ENCODE measurements at places on chromosomes 12 and 14.
A peak's percentile ranks its signal among the peaks of the same experiment; 100 is the strongest.

GRCh38 chr12:112149596-112149995, 24.2 kb downstream of the TRAFD1 start:
- no peak for DNase-seq

DNA sequence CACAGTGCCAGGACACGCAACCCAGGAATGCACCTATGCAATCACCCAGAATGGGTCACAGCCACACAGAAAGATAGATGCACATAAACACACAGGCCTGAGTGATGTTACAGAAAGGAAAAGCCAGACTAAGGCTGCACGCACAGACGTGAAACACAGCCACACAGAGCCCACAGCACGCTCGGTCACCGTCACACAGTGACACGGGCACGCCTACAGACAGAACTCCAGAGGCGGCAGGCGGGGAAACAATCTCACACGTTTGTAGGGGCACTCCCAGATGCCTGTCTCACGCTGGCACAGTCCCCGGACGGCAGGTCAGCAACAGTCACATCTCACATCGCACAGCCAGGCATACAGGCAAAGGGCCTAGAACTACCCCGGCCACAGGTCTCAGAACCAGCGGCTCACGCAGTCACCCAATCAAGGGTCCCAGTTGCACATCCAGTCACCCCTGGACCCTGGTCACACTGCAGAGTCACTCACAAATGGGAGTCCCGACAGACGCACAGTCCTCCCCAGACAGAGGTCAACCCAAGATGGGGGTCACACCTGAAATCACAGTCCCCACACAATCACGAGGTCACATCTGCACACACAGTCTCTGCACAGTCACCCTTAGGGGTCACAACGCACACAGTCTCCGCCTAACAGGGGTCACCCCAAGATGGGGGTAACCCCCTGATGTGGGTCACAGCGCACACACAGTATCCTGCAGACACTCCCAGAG, 790 bp downstream of the SSH1 start:
- peak; percentile 31 for DNase-seq

DNA sequence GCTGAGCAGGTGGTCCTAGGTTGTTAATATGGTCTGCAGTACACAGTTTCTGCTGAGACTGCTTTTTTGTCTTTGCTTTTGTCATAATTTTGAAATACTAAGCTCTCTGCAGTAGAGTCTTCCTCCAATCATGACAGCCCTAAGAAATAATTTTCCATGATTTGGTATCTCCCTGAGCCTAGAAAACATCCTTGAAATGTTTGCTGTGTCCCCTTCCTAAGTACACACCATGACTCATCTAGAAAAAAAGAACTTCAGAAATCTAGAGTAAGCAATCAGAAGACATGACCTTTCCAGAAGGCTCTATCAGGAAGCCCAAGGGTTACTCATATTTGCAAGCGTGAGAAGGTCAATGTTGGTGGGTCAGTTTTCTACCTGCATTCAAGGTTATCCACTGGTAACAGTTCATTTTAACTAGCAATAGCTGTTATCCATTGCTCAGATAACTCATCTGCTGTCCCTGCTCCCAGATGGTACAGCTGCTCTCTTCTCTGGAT, 16.4 kb downstream of the DAD1 start:
- no peak for DNase-seq

DNA sequence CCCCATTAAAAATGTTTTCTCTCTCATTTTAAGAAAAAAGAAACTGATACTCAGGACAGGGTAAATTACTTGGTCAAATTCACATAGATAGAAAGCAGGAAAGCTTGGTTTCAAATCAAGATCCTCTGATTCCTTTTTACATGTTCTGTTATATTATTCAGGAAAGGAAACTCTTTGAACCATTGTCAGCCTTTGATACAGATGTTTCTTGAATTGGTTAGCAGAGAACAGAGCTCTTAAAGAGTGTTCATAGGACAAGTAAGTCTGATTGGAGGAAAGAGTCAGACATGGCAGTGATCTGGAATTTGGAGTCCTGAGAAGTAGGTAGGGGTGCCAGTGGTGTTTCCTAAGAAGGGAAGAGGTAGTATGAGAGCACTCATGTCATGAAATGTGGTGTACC, 165.2 kb upstream of the BCL2L14 start:
- no peak for DNase-seq

DNA sequence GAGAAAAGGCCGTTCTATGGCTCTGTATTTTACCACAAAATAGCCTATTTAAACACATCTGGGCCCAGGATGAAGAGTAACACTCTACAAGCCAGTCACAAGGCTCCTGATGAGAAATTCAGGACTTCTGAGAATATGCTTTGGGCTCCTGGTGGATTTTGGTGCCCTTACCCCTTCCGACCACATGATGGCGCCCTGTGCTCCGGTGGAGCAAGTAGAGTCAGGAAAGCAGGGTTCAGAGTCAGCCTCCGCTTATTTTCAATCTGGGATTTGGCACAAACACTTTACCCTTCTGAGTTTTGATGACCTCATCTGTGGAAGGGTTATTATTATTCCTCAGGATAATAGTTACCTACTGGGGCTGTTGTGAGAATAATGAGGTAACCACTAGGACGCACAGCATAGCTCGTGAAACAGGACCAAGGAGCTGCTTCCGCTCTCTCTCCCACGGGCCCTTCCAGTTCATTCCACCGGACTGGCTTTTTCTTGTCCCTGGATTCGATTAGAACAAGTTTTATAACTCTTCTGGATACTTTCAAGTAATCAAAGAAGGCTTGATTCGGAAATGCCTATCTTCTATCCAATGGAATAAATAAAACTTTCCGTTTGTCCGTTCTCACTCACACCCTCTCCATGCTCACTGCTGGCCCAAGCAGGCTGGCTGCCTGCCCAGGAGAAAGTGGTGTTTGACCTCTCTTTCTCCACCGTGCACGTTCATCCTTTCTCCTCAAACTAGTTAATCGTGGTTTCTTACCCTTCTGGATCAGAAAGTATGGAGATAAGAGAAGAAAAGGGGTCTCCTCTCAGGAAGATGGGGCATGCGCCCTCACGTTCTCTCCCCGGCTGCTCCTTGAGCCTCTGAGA, 104.6 kb downstream of the GALC start:
- no peak for DNase-seq

- DNase-seq, result no peak
Measured at GRCh38 chr14:98803196-98803595, 468.8 kb downstream of the BCL11B start.

DNA sequence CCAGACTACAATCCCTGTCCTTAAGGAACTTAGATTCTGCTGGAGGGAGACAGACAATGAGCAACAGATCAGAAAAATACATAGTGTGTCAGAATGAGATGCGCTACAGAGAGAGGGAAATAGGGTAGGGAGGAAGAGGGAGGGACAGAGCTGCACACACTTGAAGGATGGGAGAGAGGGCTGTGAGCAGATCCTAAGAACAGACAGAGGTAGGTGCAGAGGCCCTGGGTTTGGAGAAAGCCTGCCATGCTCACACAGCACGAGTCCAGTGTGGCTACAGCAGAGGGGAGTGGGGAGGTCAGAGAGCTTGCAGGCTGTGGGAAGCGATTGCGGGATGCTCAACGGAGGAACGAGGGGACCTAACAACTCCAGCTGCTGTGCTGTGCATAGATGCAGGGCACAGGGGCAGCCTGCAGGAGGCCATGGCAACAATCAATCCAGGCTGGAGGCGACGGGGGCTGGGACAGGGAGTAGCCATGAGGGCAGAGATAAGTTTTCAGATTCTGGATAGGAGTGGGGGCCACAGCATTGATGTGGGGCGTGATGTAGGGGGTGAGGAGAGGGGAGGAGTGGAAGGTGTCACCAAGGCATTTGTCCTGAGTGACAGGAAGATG, 20.7 kb downstream of the FAIM2 start:
- no peak for DNase-seq

GRCh38 chr14:24390701-24391468, 7.9 kb upstream of the NYNRIN start:
- no peak for DNase-seq

- DNase-seq, result no peak
Measured at GRCh38 chr14:81263777-81264410, 43.1 kb upstream of the GTF2A1 start.

DNA sequence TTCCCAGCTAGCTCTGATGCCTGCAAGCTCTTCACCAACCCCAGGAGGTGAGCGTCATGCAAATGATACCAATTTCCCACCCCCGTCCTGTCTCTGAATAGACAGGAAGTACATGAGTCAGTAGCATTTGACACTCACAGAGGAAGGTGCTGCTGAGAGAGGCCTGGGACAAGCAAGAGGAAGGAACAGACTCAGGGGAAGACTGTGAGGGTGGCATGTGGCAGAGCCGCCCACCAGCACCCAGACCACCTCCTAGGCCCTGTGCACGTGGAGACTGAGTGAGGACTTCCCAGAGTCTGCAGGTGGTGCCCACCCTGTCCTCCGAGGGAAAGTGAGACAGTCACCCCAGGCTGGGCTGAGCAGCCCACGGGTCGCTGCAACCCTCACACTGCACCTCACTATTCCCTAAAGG, 199.5 kb upstream of the SFSWAP start:
- DNase-seq, result no peak

DNA sequence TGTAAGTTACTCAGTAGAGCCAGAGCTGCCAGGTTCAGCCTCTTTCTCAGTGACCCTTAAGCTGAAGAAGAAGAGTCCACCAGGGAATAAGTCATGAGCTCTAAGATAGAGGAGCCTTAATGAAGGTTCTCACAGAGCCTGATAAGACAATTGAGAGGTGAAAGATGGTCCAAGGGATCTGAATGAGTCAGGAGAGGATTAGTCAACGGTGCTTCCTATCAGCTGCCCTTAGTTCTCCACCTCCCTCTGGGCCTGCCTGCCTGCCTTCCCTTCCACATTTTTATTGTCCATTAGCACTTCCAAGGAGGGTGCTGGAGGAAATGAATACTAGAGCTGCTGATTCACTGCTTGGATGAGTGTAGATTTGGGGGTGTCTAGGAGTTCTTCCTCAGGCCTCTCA, 161.7 kb upstream of the RMST start:
- no peak for DNase-seq

GRCh38 chr12:127962303-127962702, 304.7 kb upstream of the TMEM132C start:
- no peak for DNase-seq

DNA sequence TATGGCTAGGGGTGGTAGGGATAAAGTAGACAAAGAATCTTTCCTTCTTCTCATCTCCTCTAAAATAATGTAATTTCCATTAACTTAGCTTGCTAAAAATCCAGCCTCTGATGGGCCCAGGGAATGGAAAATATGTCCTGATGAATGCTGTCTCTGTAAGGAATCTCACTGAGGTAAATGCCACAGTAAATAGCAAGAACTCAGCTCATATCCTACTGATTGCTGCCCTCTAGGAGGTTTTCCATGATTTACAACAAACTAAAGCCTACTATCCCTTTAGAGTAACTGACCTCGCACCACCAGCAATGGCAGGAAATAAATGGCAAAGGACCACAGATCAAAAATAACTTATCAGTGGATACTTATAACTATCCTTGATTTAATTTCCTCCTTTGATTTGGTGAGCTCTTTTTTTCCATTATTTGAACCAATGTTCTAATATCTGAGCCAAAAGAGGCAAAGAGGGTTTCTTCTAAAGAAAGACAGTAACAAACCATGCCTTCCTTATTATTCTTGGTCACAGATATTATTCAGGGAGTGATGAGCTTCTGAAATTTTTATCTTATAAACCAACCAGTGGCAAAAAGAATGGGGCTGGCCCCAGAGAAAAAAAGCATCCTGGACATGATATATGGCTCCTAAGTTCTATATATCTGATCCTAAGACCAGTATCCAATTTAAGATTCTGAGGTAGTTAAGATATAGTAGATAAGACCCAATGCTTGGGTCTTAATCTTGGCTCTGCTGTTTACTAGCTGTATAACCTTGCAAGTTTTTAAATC, 43.8 kb downstream of the SENP1 start:
- DNase-seq, result no peak

- DNase-seq, result no peak
Measured at GRCh38 chr12:131628766-131629448, 82.0 kb upstream of the SFSWAP start.

- no peak for DNase-seq
Measured at GRCh38 chr12:50936821-50937530, 15.4 kb upstream of the HIGD1C start.

- DNase-seq, result no peak
Measured at GRCh38 chr12:39586816-39587215, 32.8 kb downstream of the ABCD2 start.

- no peak for DNase-seq
Measured at GRCh38 chr12:67067453-67068203, 201.5 kb upstream of the CAND1 start.
